ENCODE measurements at places on chromosomes 16 and 17.

DNA sequence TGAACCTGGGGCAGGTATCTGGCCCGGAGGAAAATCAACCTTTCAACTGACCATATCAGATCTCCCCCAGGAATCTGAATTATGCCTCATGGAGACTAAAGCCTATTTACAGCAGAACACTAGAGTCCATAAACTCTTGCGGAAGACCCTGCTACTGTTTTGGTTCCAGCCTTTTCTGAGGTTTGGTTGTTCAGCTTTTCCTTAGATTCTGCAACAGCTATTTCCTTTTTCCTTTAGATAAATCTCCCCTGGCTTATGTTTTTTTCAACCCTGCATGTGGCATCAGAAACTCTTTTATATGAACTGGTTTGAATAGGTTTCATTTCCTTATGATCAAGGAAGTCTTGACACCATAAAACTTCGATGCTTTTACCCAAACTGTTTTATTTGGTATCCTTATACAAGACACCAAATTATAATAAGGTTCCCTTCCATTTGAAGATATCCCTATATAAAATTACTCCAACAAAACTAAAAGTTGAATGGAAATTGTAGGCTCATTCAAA is 13.1 kb downstream of the SPOP start:
- DNase-seq: no peak

- no peak for DNase-seq
Observed at GRCh38 chr17:3002538-3003295, 60.7 kb downstream of the OR1D5 start.

GRCh38 chr16:14303639-14304394 is 232.7 kb downstream of the MRTFB start:
- DNase-seq: no peak

- no peak for DNase-seq
Observed at GRCh38 chr17:62090868-62091267, 25.8 kb upstream of the MED13 start.

DNA sequence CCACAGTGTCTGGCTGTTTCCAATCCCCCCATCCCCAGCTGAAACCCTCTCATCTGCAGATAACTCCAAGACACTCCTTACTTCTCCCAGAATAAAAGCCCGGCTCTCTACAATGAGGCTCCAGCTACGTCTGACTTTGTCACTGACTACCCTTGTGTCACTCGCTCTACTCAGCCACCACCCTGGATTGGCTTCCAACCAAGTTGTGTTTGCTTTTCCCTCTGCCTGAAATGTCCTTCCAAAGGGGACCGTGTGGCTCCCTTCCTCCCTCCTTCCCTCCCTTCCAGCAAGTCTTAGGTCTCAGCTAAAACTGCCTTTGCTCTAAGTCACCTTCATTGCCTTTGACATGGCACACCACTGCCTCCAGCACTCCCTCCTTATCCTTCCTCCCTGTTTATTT is 42.8 kb downstream of the CDH1 start:
- DNase-seq: no peak

DNA sequence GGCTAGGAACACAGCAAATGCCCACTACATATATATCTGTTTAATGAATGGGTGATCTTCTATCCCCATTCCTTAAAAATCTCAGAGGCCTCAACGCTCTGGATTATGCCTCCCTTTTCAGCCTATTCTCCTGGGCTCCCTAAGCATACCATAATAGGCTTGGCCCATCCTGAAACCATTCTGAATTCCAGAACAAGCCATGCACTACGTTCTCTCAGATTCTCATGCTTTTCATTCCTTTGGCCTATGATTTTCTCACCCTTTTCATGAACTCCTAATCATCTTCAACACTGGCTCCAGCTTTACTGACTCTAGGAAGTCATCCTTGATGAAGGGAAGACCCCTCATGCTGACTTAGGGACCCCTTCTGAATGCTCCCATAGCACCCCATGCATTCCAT is 71.1 kb downstream of the RPGRIP1L start:
- no peak for DNase-seq

DNA sequence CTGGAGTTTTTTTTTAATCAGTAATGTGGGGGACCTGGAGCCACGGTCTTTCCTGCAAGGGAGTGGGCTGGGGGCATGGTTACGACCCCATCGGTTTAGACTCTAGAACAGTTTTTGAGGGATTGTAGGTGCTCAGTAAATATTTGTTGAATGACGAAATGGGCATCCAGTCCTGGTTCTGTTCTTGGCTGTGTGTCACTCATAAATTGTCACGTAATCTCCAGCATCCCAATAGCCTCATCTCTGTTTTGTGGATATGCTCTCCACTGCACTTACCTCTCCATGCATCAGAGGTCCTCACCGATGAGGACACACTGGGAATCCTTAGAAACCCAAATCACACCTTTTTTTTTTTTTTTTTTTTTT is 497 bp upstream of the SLC38A7 start:
- DNase-seq: no peak

DNA sequence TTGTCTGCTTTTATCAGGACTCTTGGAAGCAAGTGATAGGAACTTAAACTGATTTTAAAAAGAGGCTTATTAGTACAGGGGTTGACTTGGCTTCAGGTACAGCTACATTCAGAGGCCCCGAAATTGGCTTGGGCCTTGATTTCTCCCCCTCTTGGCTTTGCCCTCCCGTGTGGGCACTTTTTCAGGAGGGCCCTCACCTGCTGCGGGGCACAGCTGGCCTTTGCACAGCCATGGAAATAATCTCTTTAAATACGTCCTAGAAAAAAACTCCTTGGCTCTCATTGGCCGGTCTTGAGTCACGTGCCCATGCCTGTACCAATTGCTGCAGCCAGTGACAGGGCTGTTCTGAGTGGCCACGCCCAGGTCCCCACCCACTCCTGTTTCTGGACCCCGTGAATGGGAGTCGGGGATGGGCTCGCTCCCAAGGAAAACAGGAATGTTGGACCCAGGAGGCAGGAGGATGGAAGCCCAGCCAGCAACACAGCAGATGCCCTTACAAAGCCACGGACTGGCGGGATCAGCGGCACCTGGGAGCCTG is 15.0 kb downstream of the CA5A start:
- DNase-seq: no peak

- no peak for DNase-seq
Observed at GRCh38 chr16:22623351-22623781, 112.7 kb downstream of the NPIPB5 start.

GRCh38 chr16:66928702-66929388 is 3.5 kb upstream of the RRAD start:
- no peak for DNase-seq

GRCh38 chr16:84239141-84239769 is 557 bp downstream of the KCNG4 start:
- no peak for DNase-seq

DNA sequence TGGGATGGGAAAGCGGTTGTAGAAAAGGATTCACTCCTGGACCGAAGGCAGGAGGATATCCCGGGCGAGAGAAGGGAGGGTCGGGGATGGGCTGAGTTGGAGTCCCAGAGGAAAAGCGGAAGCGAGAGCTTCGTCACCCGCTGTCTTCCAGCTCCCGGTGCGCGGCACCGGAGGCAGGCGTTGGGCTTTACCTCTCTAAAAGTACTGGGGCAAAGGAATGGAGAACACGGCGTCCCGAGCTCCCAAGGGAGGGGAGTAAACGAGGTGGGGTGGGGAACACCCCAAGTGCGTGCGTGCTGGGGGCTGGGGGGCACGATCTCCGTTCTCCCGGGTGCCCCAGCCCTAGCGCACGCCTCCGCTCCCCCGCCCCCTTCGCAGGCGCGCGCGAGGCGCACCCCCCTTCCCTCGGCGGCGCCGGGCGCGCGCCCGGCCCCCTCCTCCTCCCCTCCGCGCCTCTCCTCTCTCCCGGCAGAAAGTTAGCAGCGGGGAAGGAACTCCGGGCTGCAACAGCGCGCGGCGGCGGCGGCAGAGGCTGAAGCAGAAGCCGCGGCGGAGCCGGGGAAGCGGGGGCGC is at the start of gene HS3ST4:
Gene HS3ST4 (plus strand): TSS at position 441 of the 573 bp plus-strand sequence.
- DNase-seq: no peak

GRCh38 chr17:20315821-20316220 is 151.5 kb downstream of the LGALS9B start:
- no peak for DNase-seq

DNA sequence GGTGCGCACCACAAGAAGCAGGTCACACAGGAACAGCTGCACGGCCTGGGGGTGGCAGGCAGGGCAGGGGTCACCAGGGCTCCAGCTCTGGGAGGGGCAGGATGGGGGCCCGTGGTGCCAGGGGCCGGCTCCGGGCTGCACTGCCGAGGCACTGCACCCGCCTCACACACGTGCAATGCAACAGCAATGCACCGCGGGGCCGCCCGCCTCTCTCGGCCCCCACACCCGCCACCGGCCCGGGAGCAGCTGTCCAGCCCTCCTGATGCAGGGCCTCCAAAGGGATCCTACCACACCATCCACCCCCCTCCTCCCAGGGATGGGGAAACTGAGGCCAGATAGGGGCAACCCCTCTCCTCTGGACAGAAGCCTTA is 23.1 kb downstream of the SREBF1 start:
- no peak for DNase-seq

DNA sequence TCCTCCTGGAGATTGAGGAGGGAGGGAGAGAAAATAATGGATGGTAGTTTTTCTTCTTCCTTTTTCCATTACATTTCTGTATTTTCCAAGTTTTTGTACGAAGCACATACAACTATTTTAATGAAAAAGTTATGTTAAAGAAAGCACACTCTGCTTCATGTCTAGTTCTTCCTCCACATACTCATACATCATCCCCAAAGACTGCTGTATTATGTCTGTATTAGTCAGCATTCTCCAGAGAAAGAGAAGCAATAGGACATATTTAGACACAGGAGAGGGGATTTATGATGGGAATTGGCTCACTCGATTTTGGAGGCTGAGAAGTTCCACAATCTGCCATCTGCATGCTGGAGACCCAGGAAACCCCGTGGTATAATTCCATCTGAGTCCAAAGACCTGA is 10.1 kb upstream of the ACSM2A start:
- DNase-seq: no peak

DNA sequence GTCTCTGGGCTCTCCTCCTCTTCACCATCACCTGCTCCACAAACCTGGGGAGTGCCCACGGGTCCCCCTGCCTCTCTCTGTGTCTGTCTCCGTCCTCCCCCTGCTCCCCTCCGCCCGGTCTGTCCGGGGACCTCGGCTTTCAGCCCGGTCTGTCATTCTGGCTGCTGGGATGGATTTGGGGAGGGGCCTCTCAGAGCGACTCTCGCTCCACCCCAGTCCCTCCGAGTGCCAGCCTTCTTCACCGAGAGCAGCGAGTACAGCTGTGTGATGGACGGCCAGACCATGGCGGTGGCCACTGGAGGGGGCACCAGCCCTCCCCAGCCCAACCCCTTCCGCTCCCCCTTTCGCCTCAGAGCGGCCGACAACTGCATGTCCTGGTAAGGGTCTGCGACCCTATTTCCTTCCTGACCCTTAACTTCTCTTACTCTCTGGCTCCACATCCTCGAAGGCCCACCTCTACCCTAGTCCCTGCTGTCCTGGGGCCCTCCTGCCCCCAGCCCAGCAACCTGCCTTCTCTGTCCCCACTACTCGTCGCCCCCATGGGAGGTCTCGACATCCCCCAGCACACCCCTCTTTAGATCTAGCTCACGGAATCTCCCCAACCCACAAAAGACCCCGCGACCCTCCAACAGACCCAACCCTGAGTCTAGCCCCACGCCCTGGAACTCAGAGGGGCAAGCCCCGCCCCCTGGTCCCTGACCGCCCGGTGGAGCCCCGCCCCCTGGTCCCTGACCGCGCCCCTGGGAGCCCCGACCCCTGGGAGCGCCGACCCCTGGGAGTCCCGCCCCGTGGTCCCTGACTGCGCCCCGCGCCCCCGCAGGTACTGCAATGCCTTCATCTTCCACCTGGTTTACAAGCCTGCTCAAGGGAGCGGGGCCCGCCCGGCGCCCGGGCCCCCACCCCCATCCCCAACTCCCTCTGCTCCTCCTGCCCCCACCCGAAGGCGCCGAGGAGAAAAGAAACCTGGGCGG is 5.6 kb upstream of the CXCL16 start:
- no peak for DNase-seq

- no peak for DNase-seq
Observed at GRCh38 chr17:8846768-8847211, 20.7 kb downstream of the PIK3R6 start.

- DNase-seq: peak; percentile 27
Observed at GRCh38 chr17:61139219-61139618, 260.4 kb upstream of the TBX2 start.

DNA sequence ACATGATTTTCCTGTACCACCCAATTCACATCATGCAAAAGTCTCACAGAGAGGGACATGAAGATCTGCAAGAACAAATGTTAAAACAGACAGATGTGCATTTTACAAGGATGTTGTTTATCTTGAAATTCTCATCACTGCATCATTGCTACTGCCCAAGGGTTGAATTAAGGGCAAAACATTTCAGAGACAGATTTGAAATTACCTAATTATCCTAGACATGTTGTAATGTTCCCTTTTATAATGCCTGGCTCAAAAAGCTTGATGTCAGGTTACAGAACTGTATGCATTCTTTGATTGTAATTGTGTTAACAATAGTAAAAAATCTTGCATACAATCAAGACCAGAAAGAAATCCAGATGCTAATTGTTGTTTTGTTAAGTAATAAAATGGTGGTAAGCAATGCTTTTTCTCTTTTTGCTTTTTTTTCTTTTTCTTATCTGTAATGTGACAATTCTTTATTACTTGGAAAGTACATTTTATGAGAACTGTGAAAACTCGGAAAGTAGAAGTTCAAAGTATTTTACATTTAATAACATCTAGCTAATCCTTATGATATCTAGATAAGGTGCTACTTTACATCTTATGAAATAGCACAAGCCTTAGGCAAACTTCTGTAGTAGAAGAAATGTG is 3.6 kb upstream of the DUSP14 start:
- DNase-seq: no peak

Measured in effector memory CD4-positive, alpha-beta T cell (primary cell).